ENCODE measurements at places on chromosomes 6 and 20.

GRCh38 chr20:4065391-4065844 is 50.1 kb upstream of the RNF24 start:
- DNase-seq = no peak

GRCh38 chr6:164887660-164888059 is 421.7 kb downstream of the C6orf118 start:
- no peak for DNase-seq

DNA sequence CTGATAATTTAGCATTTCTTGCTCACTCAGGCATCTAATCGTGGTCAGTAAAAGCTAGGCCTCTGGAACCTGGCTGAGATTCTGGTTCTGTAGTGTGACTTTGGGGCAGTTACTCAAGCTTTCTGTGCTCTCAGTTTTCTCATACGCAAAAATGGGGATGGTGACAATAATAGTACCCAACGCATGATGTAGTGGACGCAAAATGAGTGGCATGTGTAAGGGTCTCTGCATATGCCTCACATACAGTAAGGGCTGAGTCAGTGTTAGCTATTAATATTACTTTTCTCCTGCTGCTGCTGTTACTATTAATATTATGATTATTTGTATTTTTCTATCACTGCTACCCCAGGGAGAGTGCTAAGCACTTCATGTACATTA is 686 bp downstream of the GINS1 start:
- no peak for DNase-seq

DNA sequence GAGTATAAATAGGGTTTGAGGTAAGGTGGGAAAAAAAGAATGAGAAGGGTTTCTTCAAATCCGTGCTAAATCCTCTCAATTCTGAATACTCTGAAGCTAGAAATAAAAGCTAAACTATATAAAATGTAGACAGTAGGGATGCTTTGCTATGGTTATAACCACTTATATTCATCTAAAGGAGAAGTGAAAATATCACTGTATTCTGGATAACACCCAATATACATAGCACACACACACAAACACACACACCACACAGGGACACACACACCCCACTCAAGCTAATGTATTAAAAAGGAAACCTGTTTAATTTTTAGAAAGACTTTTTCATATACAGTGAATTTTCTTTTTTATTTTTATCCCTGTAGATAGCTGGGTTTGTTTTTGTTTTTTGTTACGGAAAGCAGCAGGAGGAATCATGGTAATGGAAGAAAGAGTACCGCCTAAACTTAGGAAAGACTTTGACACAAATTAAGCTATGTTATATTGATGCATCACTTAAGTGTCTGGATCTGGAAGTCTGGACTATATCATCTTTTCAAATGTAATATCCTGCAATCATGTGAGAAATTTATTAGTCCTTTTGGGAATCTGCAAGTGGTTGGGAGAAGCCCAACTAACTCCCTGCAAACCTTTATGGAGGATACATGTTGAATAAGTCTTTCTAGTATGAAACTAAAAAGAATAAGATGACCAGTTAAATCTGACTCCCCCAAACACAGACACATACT is 68.4 kb upstream of the FABP7 start:
- no peak for DNase-seq

DNA sequence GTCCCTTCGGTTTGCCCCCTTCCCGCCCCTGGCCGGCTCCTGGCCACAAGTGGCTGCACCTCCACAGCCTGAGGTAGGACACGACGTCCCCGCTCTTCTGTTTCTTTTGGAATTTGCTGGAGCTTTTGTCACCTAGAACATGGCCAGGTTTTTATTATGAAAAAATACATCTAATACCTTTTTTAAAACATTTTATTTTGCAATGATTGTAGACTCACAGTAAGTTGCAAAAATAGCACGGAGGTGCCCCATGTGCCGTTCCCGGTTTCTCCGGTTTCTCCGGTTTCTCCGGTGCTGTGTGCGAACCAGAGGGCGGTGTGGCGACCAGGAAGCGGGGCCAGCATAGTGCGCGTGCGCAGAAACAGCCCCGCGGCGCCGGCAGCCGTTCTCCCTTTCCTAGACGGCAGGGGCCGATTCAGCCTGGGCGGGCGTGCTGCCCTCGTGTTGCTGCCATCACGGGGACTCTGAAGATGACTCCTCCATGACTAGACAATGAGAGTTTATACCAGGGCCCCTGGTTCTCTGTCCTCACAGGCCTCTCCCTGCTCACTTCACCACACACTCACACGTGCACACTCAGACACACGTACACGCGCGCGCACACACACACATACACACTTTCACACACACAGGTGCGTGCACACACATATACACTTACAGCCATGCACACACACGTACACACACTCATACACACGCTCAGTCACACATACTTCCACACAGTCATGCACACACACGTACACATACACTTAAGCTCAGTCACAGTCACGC is 102.1 kb downstream of the TMEM242 start:
- DNase-seq = peak; percentile 64

GRCh38 chr6:43113431-43114260 is 37.5 kb downstream of the PTK7 start:
- DNase-seq = no peak

- DNase-seq = no peak
Measured at GRCh38 chr6:119043783-119044182, 34.7 kb downstream of the FAM184A start.

DNA sequence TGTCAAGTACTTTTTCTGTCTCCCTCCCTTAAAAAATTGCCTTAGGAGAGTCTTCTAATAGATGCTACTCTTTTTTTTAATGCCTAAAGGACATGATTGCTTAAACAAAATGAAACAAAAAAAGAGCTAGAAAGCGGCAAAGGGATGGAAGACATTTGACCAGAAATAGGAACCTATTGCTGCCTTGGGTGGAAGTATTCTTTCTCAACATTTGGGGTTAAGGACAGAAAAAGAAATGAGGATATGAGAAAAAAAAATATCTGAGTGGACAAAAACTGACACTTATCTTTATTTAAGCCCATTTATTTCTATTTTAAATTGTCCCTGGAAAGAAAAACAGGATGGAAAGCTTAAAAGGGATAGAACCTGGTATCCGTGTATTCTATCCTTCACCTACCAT is 664.9 kb upstream of the CITED2 start:
- DNase-seq = no peak

GRCh38 chr20:5974531-5974930 is 24.1 kb downstream of the MCM8 start:
- DNase-seq = no peak

- no peak for DNase-seq
Measured at GRCh38 chr6:5866547-5867051, 140.1 kb downstream of the NRN1 start.

- DNase-seq = no peak
Measured at GRCh38 chr6:158737710-158738615, 81.2 kb downstream of the EZR start.

DNA sequence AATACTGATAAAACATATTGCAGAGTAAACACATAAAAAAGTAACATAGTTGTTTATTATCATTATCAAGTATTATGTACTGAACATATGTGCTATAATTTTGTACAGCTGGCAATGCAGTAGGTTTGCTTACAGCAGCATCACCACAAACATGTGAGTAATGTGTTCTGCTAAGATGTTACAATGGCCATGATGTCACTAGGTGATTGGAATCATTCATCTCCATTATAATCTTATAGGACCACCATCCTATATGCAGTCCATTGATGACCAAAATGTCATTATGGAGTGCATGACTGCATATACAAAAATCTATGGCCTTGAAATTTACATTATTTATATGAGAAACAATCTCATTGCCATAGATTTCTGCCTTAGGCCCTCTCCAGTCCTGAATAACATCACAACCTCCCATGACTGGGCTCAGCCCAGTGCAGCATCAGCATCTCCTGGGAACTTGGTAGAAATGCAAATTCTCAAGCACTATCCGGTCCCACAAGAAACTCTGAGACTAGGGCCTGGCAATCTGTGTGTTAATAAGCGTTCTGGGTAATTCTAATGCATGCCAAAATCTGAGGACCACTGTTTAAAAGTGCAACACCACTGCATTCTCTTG is 352.0 kb upstream of the MARCKS start:
- DNase-seq = no peak

GRCh38 chr20:33393609-33394008 is 7.7 kb downstream of the CDK5RAP1 start:
- no peak for DNase-seq

DNA sequence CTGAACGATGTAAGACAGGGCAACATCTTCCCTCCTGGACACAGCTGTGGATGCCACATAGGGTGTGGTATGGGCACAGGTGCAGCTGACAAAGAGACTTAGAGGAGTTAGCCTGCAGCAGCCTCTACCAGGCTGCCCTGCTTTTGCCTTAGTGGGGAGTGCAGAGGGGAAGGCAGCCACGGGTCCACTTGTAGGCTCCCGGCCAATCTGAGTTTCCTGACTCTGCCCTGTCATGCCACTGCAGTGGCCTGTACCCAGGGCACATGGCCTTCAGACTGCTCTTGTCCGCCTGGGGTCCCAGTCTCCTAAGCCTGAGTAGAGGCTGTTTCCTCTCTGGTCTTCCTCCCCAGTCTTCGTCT is 17.1 kb upstream of the CST9L start:
- no peak for DNase-seq
